ENCODE measurements at places on chromosomes 7 and 10.

GRCh38 chr10:122844146-122844545, 1.5 kb downstream of the CUZD1 start:
- no peak for DNase-seq

DNA sequence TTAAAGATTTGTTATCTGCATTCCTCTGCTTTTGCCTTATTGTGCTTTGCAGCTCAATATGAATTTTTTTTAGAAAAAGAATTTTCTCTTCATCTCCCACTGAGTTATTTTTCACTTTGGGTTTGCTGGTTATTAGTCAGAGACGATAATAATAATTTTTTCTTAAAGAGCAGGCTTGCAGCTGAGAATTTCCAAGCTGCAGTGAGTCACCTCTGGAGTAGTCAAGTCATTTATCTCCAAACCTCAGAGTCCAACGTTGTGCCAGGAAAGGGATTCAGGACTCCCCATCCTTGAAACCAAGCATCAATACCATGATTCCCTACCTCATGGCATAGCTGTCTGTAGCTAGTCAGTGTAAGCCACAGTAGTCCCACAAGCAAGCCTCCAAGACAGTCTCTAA, 15.2 kb upstream of the EGR2 start:
- no peak for DNase-seq

- DNase-seq: no peak
These were observed 3.7 kb upstream of the HNRNPH3 start for GRCh38 chr10:68327889-68328786.

- DNase-seq: no peak
These were observed at the start of gene GIMAP1 for GRCh38 chr7:150716368-150716767. Gene GIMAP1 (plus strand): TSS chr7:150716613. CDS start chr7:150719048, 2,435 bp downstream.

DNA sequence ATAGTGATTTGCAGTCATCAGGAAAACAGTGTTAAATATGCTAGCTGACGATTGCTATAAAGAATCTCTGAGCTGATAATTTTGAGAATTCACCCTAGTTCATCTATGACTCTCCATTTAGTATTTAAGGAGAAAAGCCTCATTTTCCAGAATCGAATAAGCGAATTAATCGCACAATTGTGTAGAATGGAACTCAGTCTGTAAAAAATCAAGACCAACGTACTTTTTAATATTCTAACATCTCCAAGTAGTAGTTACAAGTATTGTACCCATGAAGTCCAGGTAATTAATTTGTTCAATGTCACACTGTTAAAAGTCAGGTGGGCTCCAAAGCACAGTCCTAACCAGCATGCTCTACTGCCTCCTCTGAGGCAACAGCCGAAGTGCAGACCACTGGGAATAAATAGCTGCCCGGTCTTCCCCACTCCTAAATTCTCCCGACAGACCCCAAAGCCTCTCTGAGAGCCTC, 380 bp upstream of the AGBL3 start:
- no peak for DNase-seq

GRCh38 chr7:98291717-98292116, 10.2 kb downstream of the BRI3 start:
- no peak for DNase-seq

- no peak for DNase-seq
These were observed 164.7 kb upstream of the MEOX2 start for GRCh38 chr7:15851201-15851600.

GRCh38 chr7:143978585-143978984, 21.5 kb upstream of the OR6B1 start:
- no peak for DNase-seq

DNA sequence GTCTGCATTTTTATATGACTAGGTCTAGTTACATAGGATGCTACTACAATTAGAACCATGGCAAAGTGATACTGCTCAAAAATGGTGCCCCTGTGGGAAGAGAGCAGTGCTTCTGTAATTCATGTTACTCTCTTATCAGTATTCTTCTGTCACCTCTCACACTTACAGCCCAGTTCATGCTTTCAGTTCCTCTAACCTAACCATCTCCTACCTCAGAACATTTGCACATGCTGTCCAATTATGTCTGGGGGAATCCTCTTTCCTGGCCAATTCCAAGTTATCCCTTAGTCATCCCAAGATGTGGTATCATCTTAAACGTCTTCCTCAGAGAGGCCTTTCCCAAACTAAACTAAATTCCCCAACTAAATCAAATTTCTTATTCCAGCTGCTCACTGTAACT, 190.2 kb downstream of the RELN start:
- no peak for DNase-seq

Data from lower leg skin (tissue), 4 donors.